Substantia nigra (tissue), 51 donors: ENCODE measurements at places on chromosomes 5 and 9.
A peak's percentile ranks its signal among the peaks of the same experiment; 100 is the strongest.

GRCh38 chr5:120463991-120464626 lies at the start of gene PRR16:
Gene PRR16 (plus strand): TSS chr5:120464300.
- DNase-seq: peak; percentile 35

GRCh38 chr5:17190799-17191391 lies 26.5 kb upstream of the BASP1 start:
- no peak for DNase-seq

DNA sequence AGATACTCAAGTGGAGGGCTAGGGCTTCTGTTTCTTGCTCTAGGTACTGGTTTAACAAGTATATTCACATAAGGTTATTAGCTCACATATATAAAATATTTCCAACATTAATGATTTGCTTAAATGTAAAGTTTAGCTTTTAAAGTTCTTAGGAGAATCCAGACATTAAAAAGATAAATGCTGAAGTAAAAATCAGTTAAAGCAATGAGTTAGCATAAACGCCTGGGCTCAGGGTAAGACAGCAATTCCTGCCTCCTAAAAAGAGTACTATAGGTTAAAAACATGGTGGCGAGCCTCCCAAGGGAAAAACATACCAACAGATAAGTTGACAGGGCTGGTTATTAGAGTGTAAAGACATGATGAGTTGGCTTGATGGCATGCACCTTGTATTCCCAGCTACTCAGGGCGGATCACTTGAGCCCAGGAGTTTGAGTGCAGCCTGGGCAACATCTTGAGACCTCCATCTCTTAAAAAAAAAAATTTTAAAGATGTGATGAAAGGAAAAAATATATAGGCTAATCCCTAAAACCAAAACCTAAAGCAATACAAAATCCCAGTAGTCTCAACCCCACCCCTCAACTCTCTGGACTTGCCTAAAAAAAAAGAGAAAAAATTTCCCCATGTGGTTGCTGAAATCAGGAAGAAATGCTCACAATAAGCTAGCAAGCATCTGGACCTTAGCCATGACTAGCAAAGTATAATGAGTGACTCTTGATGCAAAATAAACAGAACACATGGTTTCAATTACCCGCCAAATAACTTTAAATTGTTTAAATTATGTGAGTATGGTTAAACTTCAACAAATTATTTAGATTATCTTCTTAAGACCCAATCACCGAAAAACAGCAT lies 3.6 kb downstream of the GOLPH3 start:
- DNase-seq: no peak

DNA sequence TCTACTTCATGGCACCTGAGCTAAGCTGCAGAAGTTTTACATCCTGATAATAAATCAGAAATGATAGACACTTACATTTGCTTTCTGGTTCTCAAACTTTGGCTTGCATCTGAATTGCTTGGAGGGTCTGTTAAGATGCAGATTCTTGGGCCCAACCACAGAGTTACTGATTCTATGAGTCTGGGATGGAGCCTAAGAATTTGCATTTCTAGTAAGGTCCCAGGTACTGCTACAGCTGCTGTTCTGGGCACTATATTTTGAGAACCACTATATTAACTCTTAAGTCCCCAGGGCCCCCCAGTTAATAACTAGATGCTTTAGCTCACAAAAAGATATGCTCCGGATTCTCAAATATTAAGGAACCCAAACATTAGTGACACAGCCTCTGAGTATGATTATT lies 69.8 kb upstream of the DAB2 start:
- DNase-seq: no peak

DNA sequence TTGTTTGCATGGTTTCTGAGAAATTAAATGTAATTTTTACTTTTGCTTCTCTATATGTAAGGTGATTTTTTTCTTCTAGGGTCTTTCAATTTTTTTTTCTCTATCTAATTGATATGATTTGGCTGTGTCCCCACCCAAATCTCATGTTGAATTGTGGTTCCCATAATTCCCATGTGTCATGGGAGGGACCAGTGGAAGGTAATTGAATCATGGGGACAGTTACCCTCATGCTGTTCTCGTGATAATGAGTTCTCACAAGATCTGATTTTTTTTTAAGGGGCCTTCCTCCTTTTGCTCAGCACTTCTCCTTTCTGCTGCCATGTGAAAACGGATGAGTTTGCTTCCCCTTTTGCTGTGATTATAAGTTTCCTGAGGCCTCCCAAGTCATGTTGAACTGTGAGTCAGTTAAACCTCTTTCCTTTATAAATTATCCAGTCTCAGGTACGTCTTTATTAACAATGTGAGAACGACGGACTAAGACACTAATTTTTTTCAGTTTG lies 150.8 kb downstream of the MTRR start:
- DNase-seq: no peak

DNA sequence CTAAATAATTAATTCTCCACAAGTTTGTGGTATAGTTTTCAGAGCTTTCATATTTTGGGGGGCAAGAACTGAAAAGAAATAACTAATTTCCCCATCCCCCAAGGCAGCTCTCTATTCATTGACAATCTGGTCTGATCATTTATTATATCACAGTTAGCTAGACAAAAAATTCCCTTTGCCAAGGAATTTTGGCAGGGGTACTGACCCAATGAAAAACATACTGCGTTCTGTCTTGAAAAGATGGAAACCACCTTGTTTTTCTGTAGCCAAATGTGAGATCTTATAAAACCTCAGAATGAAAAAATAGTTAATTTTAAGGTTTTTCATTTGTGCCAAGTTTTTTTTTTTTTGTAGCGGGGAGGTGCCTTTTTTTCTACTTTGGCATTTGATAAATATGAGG lies 1008.9 kb downstream of the EFNA5 start:
- no peak for DNase-seq

DNA sequence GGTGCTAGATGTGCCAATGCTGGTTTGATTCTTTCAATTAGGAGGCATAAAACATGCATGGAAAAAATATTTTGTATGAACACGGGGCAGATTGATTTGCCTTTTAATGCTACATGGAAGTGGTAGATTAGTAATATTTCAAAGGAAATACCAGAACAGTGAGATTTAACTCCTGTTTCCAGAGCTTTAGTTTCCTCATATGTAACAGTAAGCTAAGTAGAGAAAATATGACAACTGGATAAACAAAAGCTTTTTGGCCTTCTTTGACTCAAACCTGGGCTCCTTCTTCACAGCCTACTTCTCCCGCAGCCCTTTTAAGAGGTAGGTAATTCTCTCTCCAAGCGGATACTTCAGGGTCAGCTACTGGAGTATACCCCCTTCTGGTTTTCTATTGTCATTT lies 254.2 kb upstream of the TRPC7 start:
- DNase-seq: no peak

GRCh38 chr5:39494107-39494510 lies 69.3 kb upstream of the DAB2 start:
- DNase-seq: no peak

- DNase-seq: no peak
These were observed 19.9 kb upstream of the TMEM250 start for GRCh38 chr9:136138566-136138965.

GRCh38 chr5:143066556-143067281 lies 296.5 kb downstream of the ARHGAP26 start:
- DNase-seq: no peak

DNA sequence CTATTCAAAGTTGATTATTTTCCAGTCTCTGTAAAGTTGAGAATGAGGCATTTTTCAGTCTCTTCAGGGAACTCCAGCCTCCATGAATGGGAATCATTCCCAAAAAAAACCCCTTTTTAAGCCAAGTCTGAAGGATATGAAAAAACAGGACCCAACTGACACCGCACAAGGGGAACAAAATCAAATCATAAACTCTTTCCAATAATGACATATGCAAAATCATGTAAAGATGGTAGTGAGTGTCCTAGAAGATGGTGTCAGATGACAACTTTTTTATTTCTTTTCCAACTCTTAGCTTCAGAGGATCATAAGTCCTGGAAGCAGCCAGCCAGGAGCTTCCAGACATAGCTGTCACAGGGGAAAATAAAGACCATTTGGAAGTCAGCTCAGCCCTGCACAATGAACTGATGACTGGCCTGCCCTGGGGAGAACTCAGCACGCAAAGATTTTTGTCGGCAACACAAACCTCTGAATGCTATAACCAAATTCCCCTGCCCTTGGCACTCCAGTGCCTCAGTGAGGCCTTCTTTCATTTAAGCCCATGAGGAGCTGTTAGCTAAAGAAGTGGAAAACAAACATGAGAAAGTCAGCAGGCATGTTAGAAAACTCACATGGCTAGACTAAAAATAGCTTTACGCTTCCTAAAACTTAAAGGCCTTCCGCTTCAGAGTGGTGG lies 85.4 kb downstream of the SLC1A3 start:
- DNase-seq: peak; percentile 17

GRCh38 chr5:75690669-75691068 lies 26.6 kb downstream of the POC5 start:
- DNase-seq: no peak

- no peak for DNase-seq
These were observed 207.7 kb downstream of the SREK1 start for GRCh38 chr5:66351813-66352212.

GRCh38 chr5:116626945-116627679 lies 52.5 kb upstream of the SEMA6A start:
- no peak for DNase-seq

DNA sequence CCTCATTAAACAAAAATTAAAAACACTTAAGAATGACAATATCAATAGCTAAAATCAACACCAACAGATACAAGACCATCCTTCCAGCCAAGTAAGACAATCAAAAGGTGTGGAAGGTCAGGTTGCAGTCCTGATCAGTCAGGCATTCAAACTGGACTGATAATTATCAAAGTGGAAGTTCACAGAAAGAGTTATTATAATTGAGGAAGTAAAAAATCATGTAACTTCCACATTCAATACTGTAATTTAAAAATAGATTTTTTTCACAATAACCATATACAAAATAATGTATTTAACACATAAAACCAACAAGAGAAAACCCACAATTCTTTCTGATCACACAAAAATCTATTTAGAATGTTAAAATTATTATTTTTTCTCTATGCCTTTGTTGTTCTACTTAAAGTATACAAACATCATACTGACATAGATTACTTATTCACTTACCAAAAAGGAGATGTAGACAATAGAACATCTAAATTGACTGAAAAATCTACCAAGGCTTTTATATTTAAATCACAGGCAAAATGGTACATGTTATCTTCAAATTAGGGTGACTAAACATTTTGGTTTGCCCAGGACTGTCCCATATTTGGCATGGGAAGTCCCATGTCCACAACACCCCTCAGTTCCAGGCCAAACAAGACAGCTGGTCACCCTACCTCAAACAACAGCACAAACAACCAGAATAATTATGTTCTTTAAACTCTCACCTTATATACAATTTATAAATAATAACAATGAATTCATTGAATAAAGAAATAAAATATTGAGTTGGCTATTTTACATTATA lies 142.5 kb upstream of the SLC24A2 start:
- DNase-seq: no peak

GRCh38 chr9:70600506-70600905 lies 186.0 kb upstream of the KLF9 start:
- no peak for DNase-seq

DNA sequence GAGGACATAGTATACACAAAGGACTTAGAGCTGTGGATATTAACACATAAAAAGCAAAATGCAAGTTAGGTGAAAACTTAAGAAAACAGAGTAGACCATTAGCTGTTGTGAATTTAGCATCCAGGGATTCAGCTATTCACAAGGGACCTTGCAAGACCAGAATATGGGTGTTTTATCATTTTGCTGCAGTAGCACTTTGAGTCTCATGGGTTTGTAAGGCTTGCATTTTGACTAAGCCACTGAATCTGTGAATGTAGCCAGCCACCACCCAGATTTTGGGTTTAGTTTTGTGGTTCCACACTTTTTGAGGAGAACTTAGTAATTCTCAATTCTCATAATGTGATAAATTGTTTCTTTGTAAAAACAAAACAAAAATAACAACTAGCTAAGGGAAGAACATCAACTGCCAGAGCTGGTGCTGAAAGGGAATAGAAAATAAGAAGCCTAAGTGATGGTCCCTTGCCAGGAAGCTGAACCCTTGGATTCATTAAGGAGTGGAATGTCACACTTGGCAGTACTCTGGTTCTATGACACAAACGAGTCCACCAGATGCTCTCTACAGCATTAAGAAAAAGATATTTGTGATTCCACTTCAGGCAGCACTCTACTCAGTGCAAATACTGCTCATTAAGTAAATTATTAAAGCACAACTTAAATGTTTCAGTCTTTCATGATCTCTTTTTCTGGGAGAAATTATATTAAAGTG lies 557.4 kb upstream of the ZNF462 start:
- DNase-seq: peak; percentile 6

DNA sequence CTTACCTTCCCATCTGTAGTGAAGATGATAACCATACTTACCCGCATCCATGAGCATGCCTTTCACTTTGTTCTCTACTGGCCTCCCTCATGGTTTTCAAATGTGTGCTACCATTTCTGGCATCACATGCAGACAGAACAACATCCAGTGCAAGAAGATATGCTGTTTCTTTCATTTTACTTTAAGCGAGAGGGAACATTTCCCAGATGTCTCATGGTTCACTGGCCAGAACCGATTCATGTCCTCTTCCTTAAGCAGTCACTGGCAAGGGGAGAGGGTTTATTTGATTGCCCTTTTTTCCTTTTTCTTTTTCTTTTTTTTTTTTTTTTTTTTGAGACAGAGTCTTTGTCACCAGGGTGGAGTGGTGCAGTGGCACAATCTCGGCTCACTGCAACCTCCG lies 37.7 kb downstream of the ARRDC3 start:
- DNase-seq: no peak

GRCh38 chr9:127330501-127330900 lies 65.9 kb downstream of the GARNL3 start:
- DNase-seq: no peak

GRCh38 chr9:35548571-35548970 lies 56.5 kb upstream of the TESK1 start:
- no peak for DNase-seq

DNA sequence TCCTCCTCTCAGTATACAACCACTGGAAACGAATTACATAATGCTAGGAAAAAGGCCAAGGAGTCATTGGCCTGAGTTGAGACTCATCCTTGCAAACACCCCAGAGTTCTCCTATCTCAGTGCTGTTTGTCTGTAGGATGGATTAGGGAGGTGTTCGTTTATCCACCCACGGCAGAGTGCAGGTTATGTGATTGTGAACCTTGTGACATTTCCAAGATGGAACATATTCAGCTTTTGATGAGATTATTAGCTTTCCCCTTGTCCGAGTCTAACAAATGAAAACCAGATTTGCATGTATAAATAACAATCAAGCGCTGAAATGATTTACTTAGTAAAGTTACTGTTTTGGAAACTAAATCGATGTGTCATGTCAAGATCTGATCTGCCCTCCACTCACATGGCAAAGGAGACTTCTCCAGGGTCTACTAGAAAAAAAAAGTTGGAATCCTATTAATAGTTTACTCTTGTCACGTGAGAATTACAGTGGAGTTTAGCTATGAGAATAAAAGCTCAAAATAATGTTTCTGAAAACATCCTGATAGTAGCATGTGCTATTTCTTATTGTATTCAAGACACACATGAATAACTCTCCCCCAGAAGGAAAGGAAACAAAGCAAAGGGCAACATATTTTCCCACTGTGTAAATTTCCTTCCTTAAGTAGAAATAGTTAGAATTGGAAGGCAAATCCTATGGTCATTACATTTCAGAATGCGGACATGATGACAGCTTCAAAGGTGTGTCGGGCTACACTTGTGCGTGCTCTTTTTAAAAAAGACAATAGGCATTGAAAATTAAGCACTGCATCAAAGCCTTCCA lies 600.4 kb downstream of the EBF1 start:
- DNase-seq: no peak

- DNase-seq: peak; percentile 45
These were observed 60.1 kb upstream of the ZNF608 start for GRCh38 chr5:124806373-124807077.

GRCh38 chr5:131514316-131515283 lies 120.4 kb downstream of the RAPGEF6 start:
- no peak for DNase-seq

GRCh38 chr5:90488791-90489190 lies 14.1 kb downstream of the POLR3G start:
- DNase-seq: no peak
